Fibroblast of lung (primary cell): ENCODE measurements at places on chromosomes 4 and X. TPM values are rescaled to one million over a fixed set of nuclear protein-coding genes. Genes with fewer than 3 reads are reported as not detected.
A peak's percentile ranks its signal among the peaks of the same experiment; 100 is the strongest.

GRCh38 chr4:128388352-128388630 lies 100.7 kb upstream of the PGRMC2 start:
- DNase-seq, result peak; percentile 22

- DNase-seq, result no peak
Measured at GRCh38 chrX:53313728-53314105, 32.3 kb upstream of the IQSEC2 start.

- DNase-seq, result no peak
Measured at GRCh38 chr4:148017801-148018200, 285.9 kb downstream of the ARHGAP10 start.

DNA sequence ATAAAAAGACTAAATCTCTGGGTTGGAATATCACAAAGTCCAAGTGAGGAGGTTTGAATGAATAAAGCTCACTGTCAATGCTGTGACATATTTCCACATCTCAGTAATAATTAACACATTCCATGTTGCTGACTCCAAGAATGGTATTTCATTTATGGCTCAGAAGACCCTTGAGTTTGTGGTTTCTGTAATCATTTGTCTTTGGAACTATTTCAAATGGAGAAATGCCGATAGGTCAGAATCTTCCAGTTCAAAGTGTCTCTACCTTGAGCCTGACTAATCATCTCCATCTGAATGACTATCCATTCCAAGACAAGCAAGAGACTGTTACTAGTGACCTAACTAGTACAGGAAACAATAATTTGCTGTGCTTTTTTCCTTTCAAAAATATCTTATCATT lies 24.2 kb upstream of the SLC2A9 start:
- no peak for DNase-seq

DNA sequence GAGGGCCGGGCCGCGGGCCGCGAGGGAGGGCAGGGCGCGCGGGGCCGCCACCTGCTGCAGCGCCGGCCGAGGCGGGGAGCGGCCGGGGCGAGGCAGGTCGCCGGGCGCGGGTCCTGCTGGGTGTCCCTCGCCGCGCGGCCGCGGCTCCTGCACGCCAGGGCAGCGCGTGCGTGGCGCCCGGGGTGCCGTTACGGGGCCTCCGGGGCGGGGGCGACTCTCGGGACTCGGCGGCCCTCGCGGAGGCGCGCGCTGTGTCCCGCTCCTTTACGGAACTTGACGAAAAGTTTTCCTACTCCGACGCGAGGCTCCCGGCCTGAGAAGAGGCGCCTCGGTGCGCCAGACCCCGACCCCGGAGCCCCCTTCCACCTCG lies 329 bp downstream of the TBC1D14 start:
- DNase-seq, result no peak

DNA sequence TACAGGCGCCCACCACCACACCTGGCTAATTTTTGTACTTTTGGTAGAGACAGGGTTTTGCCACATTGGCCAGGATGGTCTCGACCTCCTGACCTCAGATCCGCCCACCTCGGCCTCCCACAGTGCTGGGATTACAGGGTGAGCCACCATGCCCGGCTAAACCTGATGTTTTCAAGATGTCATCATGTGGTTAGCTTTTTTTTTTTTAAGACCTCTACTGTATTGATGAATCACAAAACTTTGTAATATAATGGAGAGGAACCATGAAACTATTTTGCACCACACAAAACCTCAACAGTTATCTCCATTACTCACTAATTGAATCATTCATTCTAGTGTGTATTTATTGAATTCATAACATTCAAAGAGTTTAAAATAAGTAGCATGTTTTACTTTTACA lies 94.7 kb upstream of the NEIL3 start:
- no peak for DNase-seq

DNA sequence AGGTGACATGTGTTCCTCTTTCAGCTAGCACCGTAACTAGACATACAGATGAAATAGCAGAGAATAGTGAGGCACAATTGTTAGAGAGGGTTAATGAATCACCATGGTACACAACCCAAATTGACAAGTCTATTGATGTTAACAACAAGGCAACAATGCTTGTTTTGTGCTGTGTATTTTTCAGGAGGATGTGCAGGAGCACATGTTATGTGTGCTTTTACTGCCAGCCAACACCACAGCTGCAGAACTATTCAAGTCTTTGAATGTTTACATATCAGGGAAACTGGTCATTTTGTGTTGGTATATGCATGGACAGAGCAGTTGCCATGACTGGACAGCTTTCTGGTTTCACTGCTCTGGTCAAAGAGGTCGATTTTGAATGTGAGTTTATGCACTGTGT lies 32.8 kb downstream of the STBD1 start:
- DNase-seq, result peak; percentile 11

HTR2C gene
- not detected in 2 replicates for total RNA-seq

- DNase-seq, result peak; percentile 64
Measured at GRCh38 chrX:101164766-101165590, 54.6 kb upstream of the DRP2 start.

GRCh38 chr4:152307669-152308068 lies 228.2 kb downstream of the FBXW7 start:
- no peak for DNase-seq

DNA sequence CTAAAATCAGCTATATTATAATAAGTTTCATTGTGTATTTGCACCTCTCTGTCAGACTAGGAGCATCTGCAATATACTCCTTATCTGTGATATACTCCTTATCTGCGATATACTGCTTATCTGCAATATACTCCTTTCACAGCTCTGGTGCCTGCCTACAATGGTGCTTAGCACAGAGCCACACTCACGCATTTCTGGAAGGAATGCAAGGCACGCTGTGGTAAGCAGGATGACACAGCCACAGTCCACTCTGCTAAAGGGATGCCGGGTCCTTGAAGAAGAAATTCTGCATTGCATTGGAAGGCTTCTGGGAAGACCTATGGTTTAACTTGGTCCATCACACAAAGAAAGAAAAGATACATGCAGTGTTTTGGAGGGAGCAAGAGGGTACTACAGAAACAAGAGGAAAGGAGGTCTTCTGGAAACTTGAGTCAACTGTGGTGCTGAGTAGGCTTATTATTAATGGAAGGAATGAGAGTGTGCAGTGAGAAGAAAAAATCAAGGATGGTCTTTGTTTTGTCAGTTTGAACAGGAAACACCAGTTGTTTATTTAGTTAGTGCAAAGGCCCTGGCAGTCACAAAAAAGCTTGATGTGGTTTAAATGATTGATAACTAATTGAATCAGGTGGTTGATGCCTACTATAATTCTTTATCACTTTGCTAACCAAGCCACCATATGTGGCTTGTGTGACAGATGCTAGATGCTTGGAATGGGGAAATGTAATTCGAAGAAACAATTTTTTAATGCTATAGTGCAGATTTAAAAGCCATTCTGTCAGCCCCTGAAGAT lies 342.3 kb downstream of the GRXCR1 start:
- peak; percentile 67 for DNase-seq

DNA sequence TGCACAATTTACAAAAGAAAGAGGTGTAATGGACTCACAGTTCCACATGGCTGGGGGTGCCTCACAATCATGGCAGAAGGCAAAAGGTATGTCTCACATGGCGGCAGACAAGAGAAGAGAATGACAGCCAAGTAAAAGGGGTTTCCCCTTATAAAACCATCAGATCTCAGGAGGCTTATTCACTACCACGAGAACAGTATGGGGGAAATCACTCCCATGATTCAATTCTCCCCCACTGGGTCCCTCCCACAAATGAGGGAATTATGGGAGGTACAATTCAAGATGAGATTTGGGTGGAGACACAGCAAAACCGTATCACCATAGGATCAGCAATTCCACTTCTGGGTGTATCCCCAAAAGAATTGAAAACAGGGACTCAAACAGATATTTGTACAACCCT lies 97.5 kb upstream of the STX18 start:
- DNase-seq, result no peak

GRCh38 chr4:122346036-122346435 lies 32.8 kb upstream of the ADAD1 start:
- DNase-seq, result no peak

DNA sequence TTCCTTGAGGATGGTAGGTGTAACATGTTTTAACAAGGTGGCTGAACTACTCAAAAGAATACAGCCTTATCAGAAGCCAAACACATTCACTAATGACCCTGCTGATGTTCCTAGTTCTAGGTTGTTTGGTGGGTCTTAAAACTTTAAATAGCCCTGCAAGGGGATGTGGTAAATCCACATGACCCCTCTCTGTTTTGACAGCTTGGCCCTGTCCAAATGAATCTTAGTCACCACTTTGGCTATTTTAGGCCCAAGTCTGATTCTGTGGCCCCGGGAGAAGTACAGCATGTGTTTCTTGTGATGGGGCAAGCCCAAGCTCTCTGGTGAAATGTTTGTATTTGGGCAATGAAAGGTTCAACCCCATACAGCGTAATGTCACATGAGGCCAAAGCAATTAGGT lies 54.5 kb upstream of the GPR34 start:
- DNase-seq, result peak; percentile 70

STATH gene
- not detected in 2 replicates for total RNA-seq

- no peak for DNase-seq
Measured at GRCh38 chrX:123580792-123581191, 152.1 kb downstream of the THOC2 start.

DNA sequence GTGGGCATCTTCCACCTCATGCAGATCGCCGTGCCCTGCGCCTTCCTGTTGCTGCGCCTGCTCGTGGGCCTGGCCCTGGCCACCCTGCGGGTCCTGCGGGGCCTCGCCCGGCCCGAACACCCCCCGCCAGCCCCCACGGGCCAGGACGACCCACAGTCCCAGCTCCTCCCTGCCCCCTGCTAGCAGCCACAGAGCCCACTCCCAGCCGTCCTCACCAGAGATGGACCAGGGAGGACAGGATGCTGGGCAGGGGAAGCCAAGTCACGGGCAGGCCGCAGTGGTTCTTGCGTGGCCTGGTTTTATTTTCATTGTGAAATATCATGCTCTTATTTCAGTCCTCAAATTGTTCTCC lies 15.1 kb downstream of the DGKQ start:
- no peak for DNase-seq

HPF1 gene
- 14.0 and 19.3 TPM in 2 replicates for total RNA-seq

BEX1 gene
- total RNA-seq, result not detected in 2 replicates

GRCh38 chrX:50614460-50614859 lies 143.8 kb upstream of the DGKK start:
- no peak for DNase-seq

GRCh38 chr4:69546134-69546765 lies 50.5 kb upstream of the UGT2B4 start:
- DNase-seq, result peak; percentile 90
